PC-3 (cell line): ENCODE measurements at places on chromosomes 7 and 10. TPM values are rescaled to one million over a fixed set of nuclear protein-coding genes. Genes with fewer than 3 reads are reported as not detected.

GRCh38 chr10:48545462-48546145, 59.3 kb downstream of the ARHGAP22 start:
- DNase-seq, result no peak

DNA sequence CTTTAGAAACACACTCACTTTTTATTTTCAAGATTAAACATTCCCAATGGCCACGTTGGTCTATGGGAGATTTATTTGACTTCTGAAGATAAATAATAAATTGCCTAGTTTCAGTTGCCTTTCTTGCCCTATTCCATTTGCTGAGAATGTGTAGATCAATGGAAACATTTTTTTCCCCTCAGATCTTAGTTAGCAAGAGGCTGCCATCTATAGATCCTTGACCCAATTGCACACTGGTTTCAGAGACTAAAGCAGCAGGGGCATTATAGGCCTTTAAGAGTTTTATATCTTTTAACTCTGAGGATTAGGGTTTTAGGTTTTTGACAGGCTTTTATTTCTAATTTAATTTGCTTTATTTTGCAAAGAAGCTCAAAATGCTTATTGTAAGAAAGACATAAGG, 163.2 kb upstream of the GPR26 start:
- DNase-seq, result no peak

Gene STK17A
- total RNA-seq, result 75.4 and 82.5 TPM in 2 replicates

GRCh38 chr7:73560109-73560835, 2.8 kb upstream of the BCL7B start:
- DNase-seq, result peak; percentile 57

Gene GTF2I
- 138 and 144 TPM in 2 replicates for total RNA-seq

DNA sequence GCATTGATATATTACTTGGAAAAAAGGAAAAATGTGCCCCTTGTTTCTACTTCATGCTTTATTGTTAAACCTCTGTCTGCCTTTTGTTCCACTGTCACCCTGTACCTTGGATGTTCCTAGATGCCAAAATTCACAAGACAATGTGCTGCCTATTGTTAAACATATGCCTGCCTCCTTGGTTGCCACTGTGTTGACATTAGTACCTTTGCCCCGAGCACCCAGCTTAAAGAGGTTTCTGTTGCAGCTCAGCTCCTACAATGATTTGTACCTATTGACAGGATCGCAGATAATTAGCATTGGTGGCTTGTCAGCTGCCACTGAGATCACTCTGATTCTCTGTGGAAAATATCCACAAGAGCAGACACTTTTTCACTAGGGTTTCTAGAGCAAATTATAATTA, 188.0 kb downstream of the KCND2 start:
- DNase-seq, result no peak

Gene INMT
- total RNA-seq, result not detected in 2 replicates

GRCh38 chr7:101507791-101508252, 121.3 kb downstream of the MYL10 start:
- peak; percentile 64 for DNase-seq

GRCh38 chr7:96962221-96962885, 43.0 kb upstream of the DLX6 start:
- DNase-seq, result peak; percentile 81

- no peak for DNase-seq
These were observed 1.5 kb downstream of the BZW2 start for GRCh38 chr7:16647435-16647960.

DNA sequence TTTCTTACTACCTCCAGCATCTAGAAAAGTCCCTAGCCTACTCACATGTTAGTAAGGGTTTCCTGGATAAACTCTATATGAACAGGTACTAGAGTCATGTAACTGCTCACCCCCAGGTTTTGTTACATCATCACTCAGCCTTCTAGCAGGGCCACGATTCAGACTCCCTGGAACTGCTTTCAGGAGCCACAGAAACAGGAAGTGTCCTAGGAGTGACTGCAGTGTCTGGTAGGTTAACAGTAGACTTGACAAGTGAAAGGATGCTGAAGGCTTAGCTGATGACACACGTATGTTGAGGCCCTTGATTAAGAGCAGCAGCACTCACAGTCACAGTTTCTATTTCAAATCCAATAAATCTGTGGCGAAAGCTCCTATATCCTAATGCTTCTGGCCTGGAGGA, 101.2 kb downstream of the DNMBP start:
- no peak for DNase-seq

DNA sequence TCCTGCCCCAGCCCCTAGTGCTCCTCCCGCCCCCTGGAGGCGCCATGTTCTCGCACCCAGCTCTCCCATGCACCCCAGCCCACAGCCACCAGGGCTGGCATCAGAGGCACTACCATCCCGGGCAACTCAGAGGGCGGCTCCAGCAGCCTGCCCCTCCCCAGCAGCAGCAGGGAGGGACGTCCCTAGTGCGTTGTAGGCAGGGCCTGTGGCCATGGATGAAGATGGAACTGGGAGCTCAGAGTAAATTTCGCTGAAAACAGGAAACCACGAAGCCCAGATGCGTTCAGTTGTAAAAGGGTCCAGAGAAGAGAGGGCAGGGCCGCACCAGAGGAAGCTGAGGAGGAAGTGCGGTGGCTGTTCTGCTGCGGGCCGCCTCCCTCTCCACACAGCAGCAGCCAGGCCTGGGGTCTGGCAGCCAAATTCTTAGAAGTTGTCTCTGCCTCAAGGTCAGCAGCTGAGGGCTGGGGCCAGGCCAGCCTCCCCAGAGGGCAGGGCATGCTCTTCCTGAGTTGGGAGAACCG, 24.6 kb downstream of the VSIR start:
- no peak for DNase-seq

DNA sequence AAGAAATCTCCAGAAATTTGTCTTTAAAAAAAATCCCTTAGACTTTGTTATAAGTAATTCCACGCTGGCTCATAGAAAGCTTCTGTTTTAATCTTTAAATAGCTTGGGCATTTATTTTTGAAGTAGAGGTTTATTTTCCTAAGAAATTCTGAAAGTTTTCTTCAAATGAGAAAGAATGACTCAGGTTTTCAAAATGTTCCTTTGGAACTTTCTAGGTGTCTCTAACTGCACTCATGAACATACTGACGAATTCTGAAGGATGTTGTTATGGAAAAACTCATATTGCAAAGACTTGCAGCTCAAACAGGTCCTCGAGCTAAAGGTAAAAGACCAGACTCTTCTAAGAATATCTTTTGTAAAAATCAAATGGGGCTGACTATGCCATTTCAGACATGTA, 10.7 kb downstream of the DGKI start:
- no peak for DNase-seq

- peak; percentile 49 for DNase-seq
These were observed 85.9 kb downstream of the AHR start for GRCh38 chr7:17384400-17384799.

GRCh38 chr10:17250736-17251135, 22.7 kb downstream of the VIM start:
- peak; percentile 5 for DNase-seq

GRCh38 chr7:116970238-116970910, 17.1 kb downstream of the ST7 start:
- peak; percentile 26 for DNase-seq

- DNase-seq, result peak; percentile 72
These were observed 80.8 kb downstream of the VWDE start for GRCh38 chr7:12322903-12323300.

GRCh38 chr10:43424416-43424815, 12.5 kb upstream of the ZNF487 start:
- DNase-seq, result no peak

- no peak for DNase-seq
These were observed 980.1 kb downstream of the KCNMA1 start for GRCh38 chr10:76657337-76658012.

Gene TAS2R5
- total RNA-seq, result 0.26 and 1.4 TPM in 2 replicates

DNA sequence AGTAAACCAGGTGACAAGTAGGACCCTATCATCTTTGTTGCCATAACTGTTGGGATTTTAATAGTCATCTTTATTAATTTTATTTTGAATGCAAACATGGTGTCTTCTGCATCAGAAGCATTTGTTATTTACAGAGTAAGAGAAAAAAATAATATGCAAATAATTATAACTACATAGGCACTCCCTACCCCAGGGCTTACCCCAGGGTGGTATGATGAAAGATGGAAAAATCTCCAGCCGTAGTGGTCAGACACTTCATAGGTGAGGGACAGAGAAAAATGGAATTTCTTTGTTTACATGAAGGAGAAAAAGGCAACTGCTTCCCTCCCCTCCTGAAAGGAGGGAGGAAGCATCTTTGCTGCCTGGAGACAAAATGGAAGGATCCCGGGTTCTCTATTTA, 29.7 kb downstream of the STOX1 start:
- no peak for DNase-seq

DNA sequence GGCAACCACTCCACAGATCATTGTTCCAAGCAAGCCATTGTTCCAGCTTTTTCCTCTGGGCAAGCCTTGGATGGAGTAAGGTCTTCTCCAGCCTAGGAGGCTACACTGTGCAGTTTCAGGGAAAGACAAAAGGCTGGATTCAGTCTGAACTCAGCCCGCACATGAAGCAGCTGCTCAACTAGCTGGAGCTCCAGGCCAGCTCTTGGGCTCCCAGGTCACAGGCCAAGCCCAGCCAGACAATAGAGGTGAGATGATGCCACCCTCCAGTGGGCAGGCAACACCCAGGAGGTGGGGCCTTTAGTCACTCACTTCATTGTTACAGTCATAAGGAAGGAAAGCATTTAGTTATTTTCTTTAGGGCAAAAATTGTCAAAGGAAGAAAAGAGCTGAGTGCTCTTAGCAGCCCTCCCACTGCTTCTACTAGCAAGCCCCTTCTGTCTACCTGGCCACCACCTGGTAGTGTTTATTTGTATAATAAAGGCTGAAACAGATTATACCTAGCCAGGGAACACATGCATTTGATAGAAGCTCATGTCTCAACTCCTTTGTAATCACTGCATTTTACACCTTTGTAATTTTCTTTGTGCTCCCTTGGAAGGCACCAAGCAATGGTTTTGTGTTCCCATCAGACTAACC, 253.4 kb downstream of the WDR11 start:
- DNase-seq, result no peak

GRCh38 chr7:11835260-11835659, 3.3 kb upstream of the THSD7A start:
- DNase-seq, result peak; percentile 32

DNA sequence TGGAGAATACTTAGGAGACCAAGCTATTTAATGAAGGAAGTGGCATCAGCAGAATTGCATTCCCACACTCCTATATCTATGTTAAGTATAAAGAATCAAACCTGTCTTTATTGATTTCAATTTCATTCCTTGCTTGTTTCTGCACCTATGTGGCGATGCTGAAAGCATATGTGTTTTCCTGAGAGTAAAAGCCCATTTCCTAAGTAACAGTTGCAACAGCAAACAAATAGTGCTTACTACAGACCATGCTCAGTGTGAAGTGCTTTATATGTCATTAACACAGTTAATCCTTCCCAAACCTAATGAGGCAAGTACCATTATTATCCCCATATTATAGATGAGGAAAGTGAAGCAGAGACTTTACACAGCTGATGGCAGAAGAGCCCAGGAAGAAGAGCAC, 552.1 kb downstream of the PARD3 start:
- peak; percentile 71 for DNase-seq

DNA sequence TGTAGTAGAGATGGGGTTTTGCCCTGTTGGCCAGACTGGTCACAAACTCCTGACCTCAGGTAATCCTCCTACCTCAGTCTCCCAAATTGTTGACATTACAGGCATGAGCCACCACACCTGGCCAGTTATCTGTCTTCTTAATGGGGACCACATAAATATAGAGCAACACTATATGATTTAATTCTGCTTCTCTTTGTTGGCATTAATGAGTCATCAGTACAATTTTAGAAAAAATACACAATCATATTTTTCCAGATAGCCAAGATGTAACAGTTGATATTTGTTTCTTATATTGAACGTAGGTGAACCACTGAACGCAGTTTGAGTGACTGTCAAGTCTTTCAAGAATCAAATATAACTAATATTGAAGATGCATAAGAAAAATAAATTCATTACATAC, 48.5 kb downstream of the LCOR start:
- no peak for DNase-seq

Gene ITIH5
- not detected in 2 replicates for total RNA-seq

DNA sequence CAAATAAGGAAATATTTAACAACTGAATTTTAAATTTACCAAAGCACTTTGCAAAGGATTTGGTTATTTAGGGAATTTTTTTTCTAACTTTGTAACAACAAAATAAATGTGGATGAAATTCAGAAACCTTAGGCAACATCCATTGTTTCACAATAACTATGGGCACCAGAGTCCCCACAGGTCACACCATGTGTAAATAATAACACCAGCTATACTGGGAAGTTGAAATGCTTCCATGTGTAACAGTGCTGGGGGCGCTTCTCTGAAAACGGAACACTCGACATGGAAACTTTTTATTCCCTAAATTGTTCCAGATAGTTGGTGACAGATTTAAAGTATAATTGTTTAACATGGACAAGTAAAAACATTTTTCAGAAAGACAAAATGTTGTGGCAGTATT, 818.6 kb downstream of the TNS3 start:
- DNase-seq, result no peak

DNA sequence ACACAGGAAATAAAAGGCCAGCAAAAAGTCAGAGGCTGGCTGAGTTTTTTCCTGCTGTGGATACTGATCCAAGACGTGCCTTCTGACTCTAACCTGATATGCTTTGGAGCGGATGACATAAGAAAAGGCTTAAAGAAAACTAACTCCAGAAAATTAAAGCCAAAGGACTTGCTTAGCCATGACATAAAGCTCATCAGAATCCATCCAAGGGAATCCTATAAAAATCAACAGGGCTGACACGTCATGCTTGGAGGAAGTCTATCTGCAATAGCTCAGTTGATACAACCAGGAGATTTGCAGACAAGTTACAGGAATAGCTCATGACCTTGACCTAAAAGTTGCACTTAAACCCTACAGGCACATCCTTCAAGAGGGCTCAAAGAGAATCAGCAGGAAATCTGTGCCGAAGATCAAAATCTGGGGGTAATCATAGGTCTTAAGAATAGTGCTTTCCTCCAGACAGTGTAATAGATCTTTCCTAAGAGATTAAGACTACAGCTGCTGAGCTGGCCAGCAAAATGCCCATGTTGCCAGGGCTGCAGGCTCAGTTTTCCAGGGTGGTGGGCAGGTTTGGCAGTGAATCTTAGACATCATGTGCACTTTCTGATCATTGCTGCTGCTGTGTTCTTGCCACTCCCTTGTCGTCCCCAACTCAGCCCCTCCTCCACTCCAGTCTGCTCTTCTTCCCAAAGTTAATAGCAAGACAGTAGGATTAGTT, 111.5 kb upstream of the SVIL start:
- DNase-seq, result no peak

DNA sequence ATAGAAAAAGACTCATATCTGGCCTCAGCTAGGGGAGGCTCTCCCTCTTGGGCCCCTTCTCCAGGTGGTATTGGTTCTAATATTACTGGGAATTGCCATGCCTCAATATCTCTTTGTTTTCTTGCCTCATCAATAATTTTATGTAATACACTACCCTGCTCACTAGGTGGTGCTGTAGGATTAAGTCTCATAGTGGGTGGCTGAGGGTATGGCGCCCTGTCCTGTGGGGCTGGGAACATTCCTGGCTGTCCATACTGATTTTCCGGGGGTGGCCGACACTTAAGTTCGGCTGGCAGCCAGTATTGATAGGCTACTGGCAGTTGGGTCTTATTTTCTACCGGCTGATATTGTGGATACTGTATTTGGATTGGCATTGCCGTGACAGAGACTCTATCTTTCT, 9.0 kb upstream of the TAS2R3 start:
- DNase-seq, result peak; percentile 47

Gene SPDYE3
- total RNA-seq, result not detected in 2 replicates

- no peak for DNase-seq
These were observed 191.8 kb downstream of the TRIL start for GRCh38 chr7:28766359-28766758.

Gene HPS6
- 24.0 and 26.8 TPM in 2 replicates for total RNA-seq
